ENCODE measurements at places on chromosomes 16 and 17. TPM values are rescaled to one million over a fixed set of nuclear protein-coding genes. Genes with fewer than 3 reads are reported as not detected.

KRT13 gene
- total RNA-seq: 4.0 TPM

KRTAP1-5 gene
- total RNA-seq: 1.2 TPM

KRTAP17-1 gene
- total RNA-seq: not detected

DNASE1L2 gene
- 2.0 TPM for total RNA-seq

TEKT5 gene
- not detected for total RNA-seq

GRCh38 chr17:67165201-67165600 lies 79.8 kb downstream of the HELZ start:
- no peak for DNase-seq

DNA sequence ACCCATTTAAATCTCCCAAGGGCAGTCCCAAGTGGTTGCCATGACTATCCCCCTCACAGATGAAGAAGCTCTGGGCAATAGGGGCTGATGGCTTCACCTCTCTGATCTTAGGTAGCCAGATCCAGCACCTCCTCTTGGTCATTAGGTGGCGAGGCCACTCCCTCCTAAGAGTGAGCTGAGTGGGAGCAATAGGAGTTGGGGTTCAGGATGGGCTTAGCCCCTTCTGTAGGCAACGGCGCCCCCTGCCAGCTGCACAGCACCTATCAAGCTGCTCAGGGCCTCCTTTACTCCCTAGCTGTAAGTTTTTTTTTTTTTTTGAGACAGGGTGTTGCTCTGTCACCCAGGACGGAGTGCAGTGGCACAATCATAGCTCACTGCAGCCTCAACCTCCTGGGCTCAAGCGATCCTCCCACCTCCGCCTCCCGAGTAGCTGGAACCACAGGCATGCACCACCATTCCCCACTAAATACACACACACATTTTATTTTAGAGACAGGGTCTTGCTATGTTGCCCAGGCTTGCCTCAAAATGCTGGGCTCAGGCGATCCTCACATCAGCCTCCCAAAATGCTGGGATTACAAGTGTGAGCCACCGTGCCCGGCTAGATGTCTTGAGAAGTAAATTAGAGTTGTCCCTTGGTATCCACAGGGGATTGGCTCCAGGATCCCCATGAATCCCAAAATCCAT lies 3.5 kb upstream of the RRAD start:
- peak; percentile 48 for DNase-seq

- DNase-seq: peak; percentile 76
These were observed at the start of gene RAI1 for GRCh38 chr17:17681187-17681743. Gene RAI1, plus strand, starts transcription at chr17:17681458. Its CDS starts 111,491 bp downstream, at chr17:17792949.

- DNase-seq: no peak
These were observed 207.0 kb downstream of the UTP18 start for GRCh38 chr17:51467336-51467735.

- DNase-seq: no peak
These were observed 83.2 kb downstream of the LITAF start for GRCh38 chr16:11503566-11503965.

GRCh38 chr17:73795730-73796129 lies 151.5 kb upstream of the SDK2 start:
- no peak for DNase-seq

DNA sequence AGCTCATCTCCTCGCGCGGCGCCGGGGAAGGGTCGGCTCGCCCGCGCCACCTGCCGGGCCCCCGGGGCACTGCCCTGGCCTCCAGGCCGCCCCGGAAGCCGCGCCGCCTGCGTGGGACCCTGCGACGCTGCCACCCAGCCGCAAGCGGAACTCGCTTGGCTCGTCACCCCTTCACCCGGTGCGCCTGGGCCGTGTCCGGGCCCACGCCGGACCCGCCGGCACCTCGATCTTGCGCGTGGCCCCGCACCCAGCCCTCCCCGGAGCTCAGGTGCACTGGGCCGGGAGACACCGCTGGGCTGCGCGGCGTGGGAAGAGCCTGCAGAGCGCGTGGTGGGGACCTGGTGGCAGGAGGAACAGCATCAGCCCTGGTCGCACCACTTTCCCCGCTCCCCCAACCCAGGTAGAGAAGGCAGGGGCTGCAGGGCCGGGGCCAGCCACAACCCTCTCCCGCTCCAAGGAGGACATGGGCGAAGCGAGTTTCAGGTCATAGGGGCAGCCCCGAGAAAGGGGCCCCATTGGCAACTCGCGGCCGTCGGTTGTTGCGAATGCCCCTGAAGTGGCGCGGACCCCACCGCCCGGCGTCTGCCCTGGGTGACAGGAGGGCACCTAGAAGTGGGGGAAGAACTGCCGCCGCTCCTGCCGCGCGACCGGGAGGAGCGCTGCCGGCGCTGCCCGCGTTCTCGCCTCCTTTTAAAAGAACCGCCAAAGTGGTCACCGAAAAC lies 363 bp upstream of the MIF4GD start:
- peak; percentile 77 for DNase-seq

All from MG63 (cell line).